ENCODE measurements at places on chromosomes 3 and 15.

DNA sequence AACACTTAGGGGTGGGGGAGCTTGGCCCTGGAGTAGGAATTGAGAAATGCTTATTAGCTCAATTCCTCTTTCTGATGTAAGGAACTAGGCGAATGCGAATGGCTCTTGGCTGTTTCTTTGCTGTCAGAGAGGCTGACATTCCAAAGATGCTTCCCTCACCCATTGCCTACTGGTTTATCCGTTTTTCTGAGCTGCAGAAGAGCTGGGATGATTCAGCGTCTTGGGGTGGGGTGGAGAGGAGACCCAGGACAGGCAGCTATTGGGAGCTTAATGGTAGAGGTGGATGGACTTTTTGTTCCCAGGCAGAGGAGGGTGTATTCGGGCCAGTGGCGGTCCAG lies 9.8 kb downstream of the PLEKHO2 start:
- DNase-seq, result no peak

- DNase-seq, result no peak
These were observed 30.9 kb upstream of the C15orf39 start for GRCh38 chr15:75170711-75171341.

DNA sequence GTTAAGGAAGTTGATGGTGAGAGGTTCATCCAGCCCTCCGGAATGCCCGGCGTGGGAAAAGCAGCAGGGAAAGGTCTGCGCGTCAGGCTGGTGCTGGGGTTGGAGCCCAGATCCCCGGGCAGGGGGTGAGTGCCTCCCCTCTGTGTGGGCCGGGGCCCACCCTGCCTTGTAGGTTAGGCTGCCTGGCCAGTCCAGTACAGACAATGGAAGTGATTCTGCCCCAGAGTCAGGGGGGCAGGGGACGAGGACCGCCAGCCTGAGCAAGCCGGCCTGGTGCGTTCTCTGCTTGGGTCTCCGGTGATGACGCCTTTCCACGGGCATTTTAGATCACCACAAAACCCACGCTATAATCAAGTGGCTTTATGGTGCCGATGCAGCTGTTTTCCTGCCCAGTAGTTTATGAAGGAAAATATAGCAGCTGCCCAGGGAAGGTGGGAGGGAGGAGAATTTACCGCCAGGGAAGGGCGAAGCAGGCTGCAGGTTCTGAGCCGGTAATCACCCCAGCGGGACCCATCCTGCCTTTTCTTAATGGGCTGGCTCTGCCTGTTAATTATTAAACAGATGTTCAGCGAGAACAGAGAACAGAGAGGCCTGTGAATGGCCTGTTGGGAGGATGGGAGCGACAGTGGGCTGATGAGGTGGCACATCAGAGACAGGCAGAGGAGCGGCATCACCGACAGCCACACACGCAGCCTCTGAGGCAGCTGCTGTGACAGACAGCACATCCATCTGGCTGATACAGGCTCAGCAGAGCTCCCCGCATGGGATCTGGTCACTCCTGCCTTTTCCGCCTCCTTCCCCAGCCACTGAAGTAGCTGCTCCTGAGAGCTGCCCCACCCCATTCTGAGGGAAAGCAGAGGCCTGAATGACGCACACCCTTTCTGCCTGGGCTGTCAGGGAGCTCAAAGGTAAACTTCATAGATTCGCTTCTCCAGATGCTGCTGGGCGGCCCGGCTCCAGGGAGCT lies 35.2 kb downstream of the BDH1 start:
- no peak for DNase-seq

DNA sequence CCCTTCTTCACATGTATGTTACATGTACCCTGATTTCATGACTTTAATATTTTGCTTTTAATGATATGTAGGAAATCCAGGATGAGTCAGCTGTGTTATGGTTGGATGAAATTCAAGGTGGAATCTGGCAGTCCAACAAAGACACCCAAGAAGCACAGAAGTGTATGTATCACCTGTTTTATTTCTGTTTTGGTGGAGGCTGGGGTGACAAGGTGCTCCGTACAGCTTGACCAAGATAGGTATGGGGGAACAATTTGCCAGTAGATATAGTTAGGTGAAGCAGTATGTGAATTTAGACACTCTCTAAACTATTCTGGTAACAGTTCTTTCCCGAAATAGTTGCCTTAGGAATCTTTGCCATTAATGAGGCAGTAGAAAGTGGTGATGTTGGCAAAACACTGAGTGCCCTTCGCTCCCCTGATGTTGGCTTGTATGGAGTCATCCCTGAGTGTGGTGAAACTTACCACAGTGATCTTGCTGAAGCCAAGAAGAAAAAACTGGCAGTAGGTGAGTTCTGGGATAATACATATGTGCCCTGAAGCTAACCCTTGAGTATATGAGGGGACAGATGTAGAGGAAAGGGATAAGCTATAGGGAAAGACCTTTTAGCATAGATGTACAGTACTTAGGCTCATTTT lies 63.7 kb upstream of the CRTC3 start:
- no peak for DNase-seq

- DNase-seq, result no peak
These were observed 774.8 kb upstream of the EPHA6 start for GRCh38 chr3:96039632-96040031.

DNA sequence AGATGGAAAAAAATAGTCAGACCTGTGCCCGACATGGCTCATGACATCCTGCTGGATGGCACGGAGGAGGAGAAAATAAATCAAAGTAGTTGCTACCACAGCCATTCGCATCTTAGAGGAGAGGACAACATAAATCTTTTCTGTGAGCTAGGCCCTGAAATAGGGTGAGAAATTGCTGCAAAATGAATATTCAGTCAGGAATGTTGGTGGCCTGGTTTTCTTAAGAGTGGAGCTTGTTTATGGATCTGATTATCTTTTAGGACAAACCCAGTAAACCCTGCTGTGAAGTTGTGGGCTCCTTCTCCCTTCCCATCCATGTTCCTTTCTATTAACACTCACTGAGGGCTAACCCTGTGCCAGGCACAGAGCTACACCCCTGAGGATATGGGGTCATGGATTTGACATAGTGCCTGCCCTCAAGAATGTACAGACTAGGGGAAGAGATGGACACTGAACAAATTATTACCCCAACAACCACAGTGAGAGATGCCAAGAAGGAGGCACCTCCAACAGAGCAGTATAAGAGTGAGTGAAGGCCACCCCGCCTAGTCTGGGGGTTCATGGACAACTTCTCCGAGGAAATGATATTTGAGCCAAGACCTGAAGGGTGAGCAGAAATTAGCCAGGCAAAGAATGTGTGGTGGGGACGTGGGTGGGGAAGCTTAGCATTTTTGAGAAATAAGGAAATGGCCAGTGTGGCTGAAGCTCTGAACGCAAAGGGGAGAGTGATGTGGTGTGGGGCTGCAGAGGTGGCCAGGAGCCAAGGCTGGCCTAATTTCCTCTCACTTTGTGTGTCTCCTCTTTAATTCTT lies 68.9 kb upstream of the ARL8B start:
- DNase-seq, result no peak

Measured in left forelimb (tissue), 1 donor.